SJCRH30 (cell line): ENCODE measurements at places on chromosomes 13 and 19.

DNA sequence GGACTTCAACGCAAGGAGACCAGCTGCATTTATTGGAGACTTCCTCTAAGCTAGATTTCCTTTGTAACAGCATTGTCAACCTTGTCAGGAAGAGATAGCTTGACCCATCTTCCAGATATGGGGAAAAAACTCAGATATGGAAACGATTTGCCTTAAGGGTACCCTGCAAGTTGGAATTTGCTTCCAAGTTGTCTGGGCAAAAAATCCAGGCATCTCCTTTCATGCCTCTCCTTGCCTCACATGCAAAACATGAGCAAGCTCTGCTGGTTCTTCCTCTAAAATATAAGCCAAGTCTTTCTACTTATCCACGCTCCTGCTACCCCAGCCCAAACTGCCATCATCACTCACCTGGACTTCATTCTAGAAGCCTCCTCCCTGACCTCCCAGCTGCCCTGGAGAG, 6.4 kb upstream of the DNMT1 start:
- H3K27me3 ChIP-seq, result no peaks in the 10 kb centered on the region
- no peak for DNase-seq
- no peak overlapping the region for H3K27ac ChIP-seq

GRCh38 chr13:81929988-81930387, 1589.1 kb upstream of the SPRY2 start:
- no peaks in the 10 kb centered on the region for H3K36me3 ChIP-seq
- peak; percentile 4 for DNase-seq
- no peak overlapping the region for H3K4me3 ChIP-seq
- no peaks in the 10 kb centered on the region for H3K27me3 ChIP-seq

DNA sequence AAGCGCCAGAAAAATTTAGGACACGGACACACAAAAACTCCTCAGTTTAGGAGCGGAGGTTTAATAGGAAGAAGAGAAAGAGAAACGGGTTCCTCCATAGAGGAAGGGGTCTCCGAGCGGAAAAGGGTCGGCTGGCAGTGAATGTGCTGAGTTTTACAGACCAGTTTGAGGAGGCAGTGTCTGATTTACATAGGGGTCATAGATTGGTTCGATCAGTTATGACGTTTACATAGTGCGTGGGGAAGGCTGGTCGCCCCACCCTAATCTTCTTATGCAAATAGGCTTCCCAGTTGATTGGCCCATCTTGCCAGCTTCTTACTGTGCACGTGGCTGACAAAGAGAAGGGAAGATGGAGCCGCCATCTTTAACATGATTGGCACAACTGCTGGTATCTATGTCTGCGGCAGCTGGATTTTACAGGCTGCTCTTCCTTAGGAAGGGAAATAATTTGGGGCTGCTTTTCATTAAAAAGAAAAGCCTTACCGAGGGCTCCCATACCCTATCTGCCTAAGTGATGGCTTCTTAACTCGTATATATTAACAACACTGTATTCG, 1.2 kb upstream of the ZNF225 start:
- peak; percentile 5 for DNase-seq
- peaks cover 11% of the 10 kb centered on the region for H3K36me3 ChIP-seq
- H3K4me3 ChIP-seq, result peak overlapping the region; percentile 81
- no peak overlapping the region for H3K27ac ChIP-seq
- no peaks in the 10 kb centered on the region for H3K27me3 ChIP-seq

DNA sequence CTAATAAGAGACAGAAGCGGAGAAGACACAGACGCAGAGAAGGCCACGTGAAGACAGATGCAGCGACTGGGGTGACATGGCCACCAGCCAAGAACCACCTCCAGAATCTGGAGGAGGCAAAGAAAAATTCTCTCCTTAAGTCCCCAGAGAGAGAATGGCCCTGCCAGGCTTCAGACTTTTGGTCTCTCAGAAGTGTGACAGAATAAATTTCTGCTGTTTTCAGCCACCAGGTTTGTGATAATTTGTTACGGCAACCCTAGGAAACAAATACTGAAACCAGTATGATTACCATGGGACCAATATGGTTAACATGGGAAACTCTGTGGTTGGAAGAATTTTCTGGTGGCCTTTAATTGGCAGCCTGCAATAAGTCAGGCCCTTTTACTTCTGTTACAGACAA, 63.9 kb upstream of the DOCK9 start:
- DNase-seq, result no peak
- no peak overlapping the region for H3K27ac ChIP-seq
- H3K4me3 ChIP-seq, result no peak overlapping the region
- no peaks in the 10 kb centered on the region for H3K27me3 ChIP-seq
- no peaks in the 10 kb centered on the region for H3K4me1 ChIP-seq
- no peaks in the 10 kb centered on the region for H3K36me3 ChIP-seq

- H3K27me3 ChIP-seq, result no peaks in the 10 kb centered on the region
- no peak for DNase-seq
- H3K4me1 ChIP-seq, result no peaks in the 10 kb centered on the region
- H3K27ac ChIP-seq, result no peak overlapping the region
Measured at GRCh38 chr13:59178344-59178743, 985.4 kb downstream of the DIAPH3 start.

DNA sequence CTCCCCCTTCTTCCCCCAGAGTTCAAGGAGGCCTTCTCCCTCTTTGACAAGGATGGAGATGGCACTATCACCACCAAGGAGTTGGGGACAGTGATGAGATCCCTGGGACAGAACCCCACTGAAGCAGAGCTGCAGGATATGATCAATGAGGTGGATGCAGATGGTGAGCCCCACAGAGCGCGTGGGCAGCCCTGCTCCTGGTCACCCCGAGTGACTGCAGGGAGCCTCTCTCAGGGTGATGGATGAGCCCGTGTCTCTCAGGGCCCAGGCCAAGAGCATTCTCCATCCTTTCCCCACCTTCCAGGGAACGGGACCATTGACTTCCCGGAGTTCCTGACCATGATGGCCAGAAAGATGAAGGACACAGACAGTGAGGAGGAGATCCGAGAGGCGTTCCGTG, 7.0 kb downstream of the CALM3 start:
- peaks cover 29% of the 10 kb centered on the region for H3K36me3 ChIP-seq
- no peak overlapping the region for H3K27ac ChIP-seq
- H3K27me3 ChIP-seq, result no peaks in the 10 kb centered on the region
- DNase-seq, result no peak
- H3K4me1 ChIP-seq, result no peaks in the 10 kb centered on the region

- peaks cover 2% of the 10 kb centered on the region; the same call in 1 of the 2 replicates for H3K27me3 ChIP-seq
- no peaks in the 10 kb centered on the region for H3K4me1 ChIP-seq
- H3K36me3 ChIP-seq, result no peaks in the 10 kb centered on the region
- DNase-seq, result peak; percentile 72
Measured at GRCh38 chr19:7674010-7675005, 2.6 kb upstream of the MCEMP1 start.

- no peak overlapping the region for H3K27ac ChIP-seq
- no peaks in the 10 kb centered on the region for H3K36me3 ChIP-seq
- no peaks in the 10 kb centered on the region for H3K4me1 ChIP-seq
- no peak overlapping the region for H3K4me3 ChIP-seq
Measured at GRCh38 chr19:3780786-3781304, 5.3 kb downstream of the MATK start.

GRCh38 chr19:39270036-39270871, 2.1 kb downstream of the IFNL2 start:
- H3K4me1 ChIP-seq, result no peaks in the 10 kb centered on the region
- H3K36me3 ChIP-seq, result no peaks in the 10 kb centered on the region
- no peak overlapping the region for H3K27ac ChIP-seq

GRCh38 chr13:95480131-95480545, 72.4 kb upstream of the CLDN10 start:
- DNase-seq, result no peak
- H3K27me3 ChIP-seq, result no peaks in the 10 kb centered on the region
- H3K36me3 ChIP-seq, result no peaks in the 10 kb centered on the region
- no peaks in the 10 kb centered on the region for H3K4me1 ChIP-seq

GRCh38 chr19:1277061-1277460, 1.7 kb downstream of the FAM174C start:
- no peak for DNase-seq
- no peak overlapping the region for H3K27ac ChIP-seq
- H3K4me3 ChIP-seq, result no peak overlapping the region
- no peaks in the 10 kb centered on the region for H3K4me1 ChIP-seq
- no peaks in the 10 kb centered on the region for H3K27me3 ChIP-seq

DNA sequence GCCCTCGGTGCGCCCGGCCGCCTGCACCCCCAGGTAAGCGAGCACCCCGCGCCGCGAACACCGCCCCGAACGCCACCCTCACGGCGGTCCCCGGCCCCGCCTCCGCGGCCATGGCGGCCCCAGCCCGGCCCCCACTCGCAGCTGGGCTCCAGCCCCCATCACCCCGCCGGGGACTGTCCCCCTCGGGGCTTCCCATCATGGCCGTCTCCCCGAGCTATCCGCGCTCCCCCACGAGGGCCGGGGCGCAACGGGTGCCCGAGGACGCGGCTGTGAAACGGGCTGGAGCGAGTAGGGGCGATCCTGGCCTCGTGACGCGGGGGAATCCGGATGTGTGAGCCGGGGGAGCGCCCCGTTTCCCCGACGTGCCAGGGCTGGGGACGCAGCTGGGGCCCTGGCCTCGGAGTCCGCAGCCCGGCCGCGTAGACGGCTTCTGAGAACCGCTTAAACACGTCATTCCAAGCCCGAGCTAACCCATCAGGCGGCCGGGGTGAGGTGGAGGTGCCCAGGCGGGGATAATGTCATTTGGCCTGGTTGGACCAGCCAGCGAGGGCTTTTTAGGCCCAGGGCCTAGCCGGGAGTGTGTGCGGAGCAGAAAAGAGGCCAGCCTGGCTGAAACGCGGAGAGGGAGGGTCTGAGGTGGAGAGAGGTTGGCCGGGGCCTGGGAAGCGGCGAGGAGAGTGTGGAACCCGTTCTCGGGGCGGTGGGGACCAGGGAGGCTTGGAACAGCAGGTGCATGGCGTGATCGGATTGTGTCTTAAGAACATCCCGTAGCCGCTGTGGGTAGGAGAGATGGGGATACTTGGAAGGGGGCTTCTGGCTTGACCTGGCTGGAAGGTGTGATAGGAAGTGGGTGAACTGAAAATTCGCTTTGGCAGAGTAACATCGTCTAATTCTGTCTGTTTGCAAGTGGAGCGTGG, 550 bp downstream of the CERS4 start:
- no peaks in the 10 kb centered on the region; the same call in 1 of the 2 replicates for H3K27me3 ChIP-seq
- peak overlapping the region; percentile 76 for H3K4me3 ChIP-seq
- H3K4me1 ChIP-seq, result peaks cover 6% of the 10 kb centered on the region; the same call in 1 of the 2 replicates
- peak; percentile 14 for DNase-seq

GRCh38 chr13:50894504-50894903, 15.1 kb upstream of the RNASEH2B start:
- DNase-seq, result no peak
- no peaks in the 10 kb centered on the region for H3K36me3 ChIP-seq
- H3K27me3 ChIP-seq, result no peaks in the 10 kb centered on the region
- H3K4me3 ChIP-seq, result no peak overlapping the region
- H3K4me1 ChIP-seq, result peaks cover 8% of the 10 kb centered on the region

- H3K4me1 ChIP-seq, result peaks cover 32% of the 10 kb centered on the region
- DNase-seq, result peak; percentile 97
- H3K27ac ChIP-seq, result peak overlapping the region; percentile 7; the same call in 1 of the 2 replicates
Measured at GRCh38 chr19:29844891-29845573, 33.2 kb downstream of the CCNE1 start.

DNA sequence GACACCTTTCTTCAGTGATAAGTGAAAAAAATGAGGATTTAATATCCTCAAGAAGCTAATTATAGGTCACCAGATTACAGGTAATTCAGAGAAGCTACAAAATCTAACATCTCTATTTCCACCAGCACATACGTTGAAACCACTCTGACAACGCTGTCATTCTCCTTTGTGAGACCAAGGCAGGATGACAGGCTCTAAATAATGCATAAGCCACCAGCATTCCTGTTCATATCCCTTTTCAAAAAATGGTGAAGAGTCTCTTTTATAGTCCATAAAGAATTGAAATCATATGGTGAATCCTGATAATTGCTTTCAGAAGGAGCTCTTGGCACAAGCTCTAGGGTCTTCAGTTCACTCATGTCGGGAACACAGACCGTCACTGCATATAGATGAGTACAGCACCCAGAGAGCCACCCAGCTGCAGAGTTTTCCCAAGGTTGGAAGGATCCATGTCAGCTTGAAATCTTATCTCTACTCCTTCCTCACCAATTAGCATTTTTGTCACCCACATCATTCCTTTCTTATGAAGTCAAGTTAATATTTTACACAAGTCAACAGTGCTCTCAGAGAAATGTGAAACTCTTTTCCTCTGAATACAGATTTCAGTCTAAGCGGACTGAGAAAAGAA, 431.4 kb downstream of the TBC1D4 start:
- no peak for DNase-seq
- no peaks in the 10 kb centered on the region for H3K27me3 ChIP-seq
- peaks cover 3% of the 10 kb centered on the region; the same call in 1 of the 2 replicates for H3K4me1 ChIP-seq
- no peak overlapping the region for H3K4me3 ChIP-seq

DNA sequence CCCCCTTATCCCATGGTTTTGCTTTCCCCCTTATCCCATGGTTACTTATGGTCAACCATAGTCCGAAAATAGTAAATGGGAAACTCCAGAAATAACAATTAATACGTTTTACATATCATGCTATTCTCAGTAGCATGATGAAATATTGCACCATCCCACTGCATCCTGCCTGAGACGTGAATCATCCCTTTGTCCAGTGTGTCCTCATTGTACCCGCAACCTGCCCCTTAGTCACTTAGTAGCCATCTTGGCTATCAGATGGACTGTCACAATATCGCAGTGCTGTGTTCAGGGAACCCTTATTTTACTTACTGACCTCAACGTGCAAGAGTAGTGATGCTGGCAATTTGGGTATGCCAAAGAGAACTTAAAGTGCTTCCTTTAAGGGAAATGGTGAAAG, 10.5 kb upstream of the NBEA start:
- H3K36me3 ChIP-seq, result no peaks in the 10 kb centered on the region
- no peak overlapping the region for H3K4me3 ChIP-seq
- H3K27me3 ChIP-seq, result no peaks in the 10 kb centered on the region
- no peak for DNase-seq
- H3K27ac ChIP-seq, result no peak overlapping the region

- H3K27ac ChIP-seq, result no peak overlapping the region
- H3K4me1 ChIP-seq, result no peaks in the 10 kb centered on the region
- H3K27me3 ChIP-seq, result no peaks in the 10 kb centered on the region
- no peaks in the 10 kb centered on the region for H3K36me3 ChIP-seq
Measured at GRCh38 chr13:68214691-68215415, 984.7 kb upstream of the PCDH9 start.

DNA sequence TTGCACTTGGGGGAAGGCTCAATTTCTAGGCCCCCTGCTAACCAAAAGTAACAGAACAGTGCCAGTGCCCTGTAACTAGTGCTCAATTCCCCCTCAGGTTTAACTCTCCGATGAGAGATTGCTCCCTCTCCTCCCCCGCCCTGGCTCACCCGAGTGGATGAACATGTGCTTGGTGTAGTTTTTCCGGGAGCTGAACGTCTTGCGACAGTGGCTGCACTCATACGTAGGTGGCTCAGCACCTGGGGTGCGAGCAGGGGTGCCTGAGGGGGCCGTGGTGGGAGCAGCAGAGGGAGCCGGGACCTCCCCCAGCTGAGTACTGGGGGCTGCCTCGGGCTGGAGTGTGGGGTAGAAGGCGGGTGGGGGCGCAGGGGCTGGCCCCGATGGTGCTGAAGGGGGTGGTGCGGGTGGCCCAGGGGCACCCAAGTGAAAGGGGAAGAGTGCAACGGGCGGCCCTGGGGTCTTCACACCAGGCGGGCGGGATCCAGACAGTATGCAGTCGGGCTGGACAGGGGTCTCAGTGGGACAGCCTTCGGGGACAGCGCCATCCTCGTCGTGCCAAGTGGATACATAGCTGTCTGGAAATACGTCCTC, 3.3 kb downstream of the ZBTB45 start:
- no peaks in the 10 kb centered on the region for H3K4me1 ChIP-seq
- no peak overlapping the region for H3K4me3 ChIP-seq
- no peak overlapping the region for H3K27ac ChIP-seq
- no peaks in the 10 kb centered on the region for H3K27me3 ChIP-seq

GRCh38 chr19:5953030-5953589, 24.8 kb downstream of the RANBP3 start:
- no peak overlapping the region for H3K27ac ChIP-seq
- peaks cover 27% of the 10 kb centered on the region for H3K4me1 ChIP-seq
- H3K36me3 ChIP-seq, result no peaks in the 10 kb centered on the region
- DNase-seq, result no peak
- H3K4me3 ChIP-seq, result no peak overlapping the region
